NCI-H1930 (cell line): ENCODE measurements at places on chromosomes 3 and 15.
A peak's percentile ranks its signal among the peaks of the same experiment; 100 is the strongest.

- DNase-seq = no peak
Observed at GRCh38 chr15:84659904-84660781, 2.1 kb upstream of the NMB start.

GRCh38 chr15:38085931-38086568 is 151.6 kb downstream of the TMCO5A start:
- DNase-seq = no peak

GRCh38 chr3:98733053-98733811 is 29.9 kb upstream of the ST3GAL6 start:
- no peak for DNase-seq

- DNase-seq = no peak
Observed at GRCh38 chr3:178475062-178475461, 61.2 kb upstream of the KCNMB2 start.

- no peak for DNase-seq
Observed at GRCh38 chr3:8550611-8551010, 49.0 kb downstream of the LMCD1 start.

- peak; percentile 19 for DNase-seq
Observed at GRCh38 chr3:8970971-8971589, 7.8 kb upstream of the RAD18 start.

DNA sequence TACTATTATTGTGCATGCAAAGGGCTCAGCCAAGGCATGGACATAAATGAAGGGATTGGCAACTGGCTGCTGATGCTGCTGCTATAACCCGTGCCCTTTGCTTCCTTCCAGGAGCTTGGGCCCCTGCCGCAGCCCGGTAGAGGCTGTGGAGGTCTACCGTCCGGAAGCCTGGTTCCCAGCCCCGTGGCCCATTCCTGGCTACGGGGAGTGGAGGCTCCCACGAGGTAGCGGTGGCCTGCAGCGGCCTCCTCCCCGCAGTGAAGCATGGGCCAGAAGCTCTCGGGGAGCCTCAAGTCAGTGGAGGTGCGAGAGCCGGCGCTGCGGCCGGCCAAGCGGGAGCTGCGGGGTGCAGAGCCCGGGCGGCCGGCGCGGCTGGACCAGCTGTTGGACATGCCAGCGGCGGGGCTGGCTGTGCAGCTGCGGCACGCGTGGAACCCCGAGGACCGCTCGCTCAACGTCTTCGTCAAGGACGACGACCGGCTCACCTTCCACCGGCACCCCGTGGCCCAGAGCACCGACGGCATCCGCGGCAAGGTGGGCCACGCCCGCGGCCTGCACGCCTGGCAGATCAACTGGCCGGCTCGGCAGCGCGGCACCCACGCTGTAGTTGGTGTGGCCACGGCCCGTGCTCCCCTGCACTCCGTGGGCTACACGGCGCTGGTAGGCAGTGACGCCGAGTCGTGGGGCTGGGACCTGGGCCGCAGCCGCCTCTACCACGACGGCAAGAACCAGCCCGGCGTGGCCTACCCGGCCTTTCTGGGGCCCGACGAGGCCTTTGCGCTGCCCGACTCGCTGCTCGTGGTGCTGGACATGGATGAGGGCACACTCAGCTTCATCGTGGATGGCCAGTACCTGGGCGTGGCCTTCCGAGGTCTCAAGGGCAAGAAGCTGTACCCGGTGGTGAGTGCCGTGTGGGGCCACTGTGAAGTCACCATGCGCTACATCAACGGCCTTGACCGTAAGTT is 15.0 kb downstream of the SPSB4 start:
- no peak for DNase-seq

- DNase-seq = no peak
Observed at GRCh38 chr3:110077093-110077492, 739.7 kb upstream of the DPPA4 start.

DNA sequence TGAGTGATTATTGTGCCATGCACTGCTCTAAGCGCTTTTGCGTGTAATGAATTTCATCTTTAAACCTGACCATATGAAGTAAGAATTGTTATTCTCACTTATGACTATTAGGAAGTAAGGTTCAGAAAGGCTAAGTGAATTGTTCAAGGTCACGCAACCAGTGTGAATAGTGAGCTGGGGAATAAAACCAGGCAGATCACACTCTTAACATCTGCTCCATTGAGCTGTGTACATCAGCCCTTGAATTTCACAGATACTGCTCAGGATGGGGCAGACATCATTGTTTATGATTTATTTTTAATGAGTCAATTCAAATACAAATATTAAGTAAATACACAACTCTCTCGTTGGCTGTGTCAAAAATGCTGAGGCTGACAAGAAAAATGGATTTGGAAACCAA is 184.5 kb downstream of the FNDC3B start:
- DNase-seq = no peak

DNA sequence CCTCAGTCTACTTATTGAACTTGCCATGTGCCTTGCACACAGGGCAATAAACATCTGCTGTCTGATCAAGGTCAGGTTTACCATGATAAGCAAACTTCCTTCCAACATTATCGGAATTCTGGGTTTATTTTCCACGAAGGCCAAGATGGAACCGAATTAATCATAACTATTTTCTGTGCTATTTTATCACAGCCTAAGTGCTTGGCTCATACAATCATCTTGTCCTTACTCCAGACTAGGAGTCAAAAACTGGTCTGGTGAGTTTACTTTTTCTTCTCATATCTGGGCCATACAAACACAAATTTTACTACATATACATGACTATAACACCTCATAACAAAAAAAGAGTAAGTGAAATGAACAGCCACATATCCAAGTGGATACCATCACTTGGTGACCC is 2.3 kb downstream of the FBN1 start:
- DNase-seq = no peak

DNA sequence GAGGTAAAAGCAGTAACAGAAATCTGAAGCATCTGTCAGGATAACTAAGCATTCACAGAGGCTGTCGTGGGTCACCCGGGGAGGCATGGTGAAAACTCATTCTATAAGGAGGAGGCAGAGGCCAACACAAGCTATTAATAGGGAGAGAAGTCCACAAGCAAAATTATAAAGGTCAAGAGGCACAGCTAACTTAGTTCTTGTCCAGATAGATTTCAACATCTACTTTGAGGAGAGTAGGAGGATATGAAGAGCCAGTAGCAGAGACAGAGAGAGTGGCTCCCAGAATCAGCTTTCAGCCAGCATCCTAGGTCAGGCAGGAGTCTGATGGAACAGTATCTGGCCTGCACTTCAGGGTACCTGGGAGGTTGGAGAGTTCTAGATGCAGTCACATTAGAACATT is 95.3 kb downstream of the STAC start:
- no peak for DNase-seq

- no peak for DNase-seq
Observed at GRCh38 chr15:40247406-40247971, 8.6 kb downstream of the PAK6 start.

DNA sequence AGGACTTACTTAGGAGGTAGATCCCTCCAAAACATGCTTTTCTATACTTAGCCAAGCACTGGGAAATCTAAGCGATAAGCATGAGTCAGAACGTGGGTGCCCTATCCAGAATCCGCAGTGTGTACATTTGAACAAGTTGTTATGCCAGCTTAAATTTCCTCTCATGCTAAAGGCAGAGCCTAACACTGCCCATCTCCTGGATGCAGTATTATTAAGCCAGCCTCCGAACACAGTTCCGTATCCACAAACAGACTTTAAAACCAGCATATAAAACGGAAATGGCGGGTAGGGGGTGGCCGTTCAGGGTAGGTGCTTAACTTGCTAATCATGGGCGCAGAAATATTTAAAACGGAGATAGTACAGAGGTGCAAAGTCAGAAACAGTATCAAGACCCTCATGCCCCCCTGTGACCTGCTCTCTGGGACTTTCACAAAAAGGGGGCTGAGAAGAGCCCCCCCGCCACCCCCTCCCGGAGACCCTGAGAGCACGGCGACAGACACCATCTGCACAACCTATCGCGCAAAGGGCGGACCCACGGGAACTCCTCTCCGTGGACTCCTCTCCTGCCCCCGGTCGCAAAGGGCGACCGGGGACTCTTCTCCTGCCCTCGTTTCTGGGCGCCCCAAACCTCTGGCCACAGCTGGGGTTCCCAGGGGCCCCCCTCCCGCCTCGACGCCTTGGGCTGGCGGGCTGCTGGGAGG is 889 bp upstream of the LRRIQ4 start:
- DNase-seq = peak; percentile 14

GRCh38 chr3:185931777-185932612 is 5.8 kb downstream of the TRA2B start:
- no peak for DNase-seq

GRCh38 chr15:63287109-63287508 is 9.7 kb downstream of the APH1B start:
- DNase-seq = no peak

DNA sequence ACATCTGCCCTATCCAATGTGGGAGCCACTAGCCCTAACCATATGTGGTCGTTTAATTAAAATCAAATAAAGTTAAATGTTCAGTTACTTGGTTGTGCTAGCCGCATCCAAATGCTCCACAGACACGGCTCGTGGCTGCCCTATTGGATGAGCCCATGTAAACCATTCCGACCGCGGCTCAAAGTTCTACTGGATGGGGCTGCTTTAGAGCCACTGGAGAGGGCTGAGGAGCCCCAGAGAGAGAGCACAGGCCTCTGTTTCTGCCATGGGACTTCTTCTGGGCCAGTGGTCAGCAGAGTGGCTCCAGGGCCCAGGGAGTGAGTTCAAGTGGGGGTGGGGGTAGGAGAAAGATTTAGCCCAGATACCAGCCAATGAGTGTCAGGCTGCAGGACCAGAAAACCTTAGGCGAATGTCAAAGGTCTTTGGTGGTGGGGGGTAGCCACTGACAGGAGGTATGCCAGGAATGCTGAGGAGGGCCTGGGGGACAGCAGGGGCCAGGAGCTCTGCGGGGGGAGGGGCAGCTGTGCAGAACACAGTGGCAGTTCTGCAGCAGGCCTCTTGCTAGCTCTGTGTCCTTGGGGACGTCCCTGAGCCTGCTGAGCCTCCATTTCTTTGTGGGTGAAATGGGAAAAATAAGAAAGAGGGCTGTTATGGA is 30.1 kb downstream of the SPSB4 start:
- no peak for DNase-seq

DNA sequence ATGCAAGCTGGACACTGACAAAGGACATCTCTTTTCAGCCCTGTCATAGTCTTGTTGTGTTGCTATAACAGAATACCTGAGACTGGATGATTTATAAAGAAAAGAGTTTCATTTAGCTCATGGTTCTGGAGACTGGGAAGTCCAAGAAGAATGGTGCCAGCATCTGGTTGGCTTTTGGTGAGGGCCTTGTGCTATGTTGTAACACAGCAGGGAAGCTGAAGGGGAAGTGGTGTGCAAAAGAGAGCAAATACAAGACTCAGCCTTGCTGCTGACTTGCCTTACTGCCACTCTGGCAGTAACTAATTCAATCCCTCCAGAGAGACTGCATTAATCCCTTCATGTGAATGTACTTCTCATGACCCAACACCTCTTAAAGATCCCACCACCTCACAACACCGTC is 356.3 kb upstream of the PROK2 start:
- no peak for DNase-seq

DNA sequence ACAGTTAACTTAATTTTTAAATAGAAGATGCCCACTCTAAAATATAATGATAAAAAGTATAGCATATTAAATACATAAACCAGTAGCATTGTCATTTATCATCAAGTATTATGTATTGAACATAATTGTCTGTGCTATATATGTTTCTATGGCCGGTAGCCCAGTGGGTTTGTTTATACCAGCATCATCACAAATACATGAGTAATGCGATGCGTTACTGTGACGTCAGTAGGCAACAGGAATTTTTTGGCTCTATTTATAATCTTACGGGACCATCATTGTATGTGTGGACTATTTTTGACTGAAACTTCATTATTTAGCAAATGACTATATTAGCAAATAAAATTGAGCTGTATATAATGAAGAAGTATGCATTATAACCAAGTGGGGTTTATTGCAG is 82.1 kb downstream of the FLNB start:
- no peak for DNase-seq

DNA sequence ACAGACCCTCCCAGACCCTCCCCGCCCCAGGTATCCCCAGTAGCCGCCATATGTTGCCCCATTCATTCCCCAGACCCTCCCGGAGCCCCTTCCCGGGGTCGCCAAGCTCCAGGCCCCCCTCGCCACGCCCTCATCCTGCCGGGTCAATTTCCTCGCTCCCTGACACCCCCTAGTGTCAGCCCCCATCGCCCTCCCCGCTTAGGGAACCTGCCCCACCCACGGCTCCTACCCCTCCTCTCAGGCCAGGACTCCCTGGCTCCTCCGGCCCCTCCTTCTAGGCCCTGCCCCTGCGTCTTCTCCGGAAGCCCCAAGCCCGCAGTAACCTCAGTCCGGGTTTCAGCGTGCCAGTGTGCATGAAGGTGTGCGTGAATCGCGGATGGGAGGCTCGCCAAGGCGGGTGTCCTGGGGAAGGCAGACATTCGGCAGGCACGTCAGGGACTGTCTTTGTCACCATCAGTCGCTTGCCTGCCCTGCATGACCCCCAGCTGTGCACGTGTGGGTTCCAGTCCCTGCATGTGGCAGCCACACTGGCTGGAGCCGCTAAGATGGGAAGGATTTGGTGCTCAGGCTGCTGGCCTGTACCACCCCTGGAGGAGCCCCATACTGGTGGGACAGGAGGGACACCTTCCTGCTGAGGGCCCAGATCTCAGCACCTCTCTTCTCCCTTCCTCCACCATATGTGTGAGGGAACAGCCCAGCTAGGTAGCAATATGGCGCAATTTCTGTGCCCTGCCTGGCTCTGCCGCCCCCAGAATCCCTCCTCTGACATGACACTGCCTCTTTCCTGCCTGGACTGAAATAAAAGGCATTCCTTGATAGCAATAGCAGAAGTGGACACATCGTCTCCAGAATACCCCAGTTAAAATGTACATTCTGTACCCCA is 693 bp downstream of the DISP2 start:
- DNase-seq = no peak

- DNase-seq = no peak
Observed at GRCh38 chr3:116958291-116958690, 248.7 kb downstream of the TUSC7 start.

- DNase-seq = no peak
Observed at GRCh38 chr15:29784413-29784812, 37.9 kb downstream of the TJP1 start.

DNA sequence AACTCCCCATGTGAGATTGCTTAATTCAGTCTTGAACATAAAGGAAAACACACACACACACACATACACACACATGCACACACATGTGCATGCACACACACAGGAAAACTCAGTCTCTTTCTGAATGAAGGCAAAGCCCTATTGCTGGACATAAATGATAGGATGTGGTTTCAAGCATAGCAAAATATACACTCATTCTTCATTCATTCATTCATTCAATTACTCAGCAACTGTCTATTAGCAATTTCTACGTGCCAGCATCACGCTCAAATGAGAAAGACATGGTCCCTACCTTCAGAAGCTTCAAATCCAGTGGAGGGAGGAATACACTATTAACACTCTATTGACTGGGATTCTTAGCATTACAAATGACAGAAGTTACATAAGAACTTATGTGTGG is 41.8 kb upstream of the UBE2E2 start:
- no peak for DNase-seq

- no peak for DNase-seq
Observed at GRCh38 chr15:49693498-49693897, 72.7 kb downstream of the DTWD1 start.

- no peak for DNase-seq
Observed at GRCh38 chr15:54035616-54036015, 57.4 kb downstream of the UNC13C start.
